ENCODE measurements at places on chromosomes 12 and 14.
A peak's percentile ranks its signal among the peaks of the same experiment; 100 is the strongest.

DNA sequence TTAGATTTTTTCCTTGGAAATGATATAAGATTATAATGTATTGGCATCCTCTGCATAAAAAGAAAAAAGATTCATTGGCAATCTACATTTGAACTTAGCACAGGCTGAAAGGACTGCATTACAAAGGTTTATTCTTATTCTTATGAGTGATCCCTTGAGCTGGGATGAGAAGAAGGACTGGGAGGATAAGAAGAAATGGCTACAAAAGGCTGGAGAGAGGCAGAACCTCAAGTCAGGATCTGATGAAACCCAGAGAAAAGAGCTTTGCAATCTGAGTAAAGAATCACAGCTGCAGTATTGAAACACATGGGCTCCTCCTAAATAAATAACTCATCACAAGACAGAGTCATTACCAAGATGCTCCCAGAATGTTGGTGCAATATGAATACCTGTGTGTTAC is 1635.4 kb upstream of the FLRT2 start:
- DNase-seq, result no peak

- DNase-seq, result no peak
These were observed 8.2 kb upstream of the PPP2R5E start for GRCh38 chr14:63551332-63551731.

DNA sequence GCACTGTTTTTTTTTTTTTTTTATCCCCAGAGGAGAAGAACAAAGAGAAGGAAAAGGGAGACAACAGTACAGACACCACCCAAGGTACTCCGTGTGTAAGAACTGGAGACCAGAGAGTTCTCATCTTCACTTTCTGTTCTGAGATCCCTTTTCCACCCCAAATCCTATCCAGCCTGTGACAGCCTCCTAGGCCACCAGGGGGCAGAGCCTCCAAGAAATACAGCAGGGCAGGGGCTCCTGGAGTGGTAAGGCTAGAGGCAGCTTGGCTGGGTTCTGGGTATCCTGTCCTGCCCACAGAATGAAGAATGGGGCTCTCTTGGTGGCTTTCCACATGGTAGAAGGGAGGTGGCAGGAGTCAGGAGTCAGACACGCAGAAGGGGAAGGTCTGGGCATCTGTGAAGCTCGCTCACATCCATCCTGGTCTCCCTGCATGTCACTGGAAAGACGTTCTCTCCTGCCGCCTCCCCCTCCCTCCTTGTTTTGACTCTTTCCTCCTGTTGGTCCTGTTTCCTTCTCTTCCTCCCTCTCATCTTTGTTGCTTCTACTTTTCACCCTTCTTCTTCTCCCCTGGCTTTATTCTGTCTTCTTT is 12.0 kb downstream of the CLSTN3 start:
- DNase-seq, result no peak

GRCh38 chr14:98233656-98234055 is 1038.3 kb downstream of the BCL11B start:
- no peak for DNase-seq

DNA sequence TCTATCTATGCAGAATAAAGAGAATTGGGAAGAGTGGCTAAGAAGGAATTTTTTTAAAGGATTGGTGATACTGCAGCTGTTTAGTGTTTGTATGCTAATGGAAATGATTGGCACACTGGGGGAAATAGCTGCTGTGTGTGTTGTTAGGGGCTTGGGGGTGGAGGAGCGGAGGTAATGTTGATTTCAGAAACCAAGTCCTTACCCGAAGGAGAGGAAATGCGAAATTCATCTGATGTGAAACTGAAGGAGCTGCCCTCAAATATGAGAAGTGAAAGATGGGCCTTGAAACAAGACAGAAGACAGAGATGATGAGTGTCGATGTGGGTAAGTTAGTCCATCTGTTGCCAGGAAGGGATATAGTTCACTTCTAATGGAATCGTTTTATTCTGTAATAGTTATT is 21.2 kb upstream of the RNASE12 start:
- DNase-seq, result peak; percentile 68

DNA sequence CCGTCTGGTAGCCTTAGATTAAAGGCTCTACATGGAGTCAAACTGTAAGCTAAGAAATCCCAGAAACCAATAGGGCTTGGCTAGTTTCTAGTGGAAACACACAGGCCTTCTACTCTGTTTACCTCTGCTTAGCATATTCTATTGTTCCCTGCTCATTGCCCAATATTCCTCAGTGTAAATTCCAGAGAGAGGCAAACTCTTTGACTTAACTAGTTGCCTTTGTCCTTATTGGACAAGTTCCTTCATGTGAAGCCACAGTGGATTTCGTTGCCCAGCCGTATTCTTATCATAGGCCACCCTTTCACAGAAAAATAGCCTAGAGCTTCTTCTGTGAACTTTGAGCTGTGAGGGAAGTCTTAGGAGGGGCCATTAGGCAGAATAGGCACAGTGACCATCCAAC is 186.1 kb downstream of the PLCZ1 start:
- no peak for DNase-seq

- DNase-seq, result no peak
These were observed 42.3 kb upstream of the TMEM263 start for GRCh38 chr12:106913456-106913855.

DNA sequence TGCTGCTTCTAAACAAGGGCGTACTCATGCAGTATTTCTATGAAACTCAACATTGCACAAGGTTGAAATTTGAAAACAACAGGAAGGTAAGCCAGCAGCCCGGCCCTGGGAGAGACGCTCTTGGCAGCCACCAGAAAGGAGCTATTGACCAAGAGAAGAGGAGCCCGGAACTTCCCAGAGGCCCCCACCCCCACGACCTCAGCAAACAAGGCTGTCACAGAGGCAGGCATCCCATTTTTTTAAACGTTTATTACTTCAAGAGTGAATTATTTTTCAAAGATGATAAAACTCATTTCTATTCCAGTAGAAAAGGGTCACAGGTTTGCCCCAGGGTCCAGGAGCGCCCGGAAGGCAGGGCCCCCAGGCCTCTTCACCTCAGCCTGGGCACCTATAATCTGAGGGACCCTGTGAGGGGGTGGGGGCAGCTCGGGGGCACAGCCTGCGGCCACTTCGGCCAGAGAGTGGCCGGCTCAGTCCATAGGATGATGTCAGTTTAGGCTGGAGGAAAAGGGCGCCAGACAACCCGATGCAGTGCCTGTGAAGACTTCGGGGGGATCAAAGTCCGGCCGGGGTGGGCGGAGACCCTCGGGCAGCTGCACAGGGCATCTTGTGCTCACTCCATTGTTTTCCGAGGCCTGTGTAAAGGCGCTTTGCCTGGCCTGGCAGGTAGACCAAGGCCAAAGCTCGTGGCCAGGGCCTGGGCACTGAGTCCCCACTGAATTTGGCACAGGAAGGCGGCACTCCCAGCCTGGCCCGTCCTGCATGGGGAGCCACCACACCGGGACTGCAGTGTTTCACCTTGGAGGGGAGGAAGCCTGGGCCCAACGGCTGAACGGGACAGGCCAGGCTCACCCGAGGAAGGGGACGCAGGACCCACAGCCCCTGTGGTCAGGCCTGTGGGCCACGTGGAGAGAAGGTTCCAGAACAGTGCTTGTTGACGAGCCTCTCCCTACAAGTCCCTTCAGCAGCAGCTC is 86.0 kb downstream of the SCARB1 start:
- no peak for DNase-seq

GRCh38 chr14:51848120-51848519 is 12.3 kb upstream of the GNG2 start:
- no peak for DNase-seq

DNA sequence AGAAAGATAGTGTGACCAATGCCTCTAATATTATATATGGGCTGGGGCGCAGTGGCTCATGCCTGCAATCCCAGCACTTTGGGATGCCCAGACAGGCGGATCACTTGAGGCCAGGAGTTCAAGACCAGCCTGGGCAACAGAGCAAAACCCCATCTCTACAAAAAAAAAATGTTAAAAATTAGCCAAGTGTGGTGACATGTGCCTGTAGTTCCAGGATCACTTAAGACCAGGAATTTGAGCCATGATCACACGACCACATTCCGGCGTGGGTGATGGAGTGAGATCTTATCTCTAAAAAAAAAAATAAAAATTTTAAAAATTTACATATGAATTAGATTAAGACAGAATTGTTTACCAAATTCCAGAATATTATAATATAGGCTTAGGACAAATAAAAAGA is 12.0 kb downstream of the TM7SF3 start:
- DNase-seq, result no peak

GRCh38 chr12:117792471-117792870 is 176.3 kb downstream of the KSR2 start:
- DNase-seq, result no peak

DNA sequence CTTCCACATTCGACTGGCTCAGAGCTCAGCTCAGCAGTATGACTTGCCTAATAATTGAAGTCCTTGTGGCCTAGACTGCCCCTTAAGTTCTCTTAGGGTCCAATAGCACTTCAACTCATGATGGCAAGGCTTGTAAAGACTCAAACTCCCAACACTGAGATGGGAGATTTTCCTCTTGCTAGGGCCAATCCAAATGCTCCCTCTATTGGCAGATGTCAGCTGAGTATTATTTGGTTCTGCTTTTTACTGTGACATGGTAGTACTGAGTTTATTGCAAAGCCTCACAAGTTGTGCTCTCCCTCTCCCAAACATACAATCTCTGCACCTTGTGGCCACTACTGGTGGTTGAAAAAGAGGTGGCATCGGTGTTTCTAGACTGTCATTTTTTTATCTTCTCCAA is 164.2 kb downstream of the ALG10 start:
- DNase-seq, result no peak

DNA sequence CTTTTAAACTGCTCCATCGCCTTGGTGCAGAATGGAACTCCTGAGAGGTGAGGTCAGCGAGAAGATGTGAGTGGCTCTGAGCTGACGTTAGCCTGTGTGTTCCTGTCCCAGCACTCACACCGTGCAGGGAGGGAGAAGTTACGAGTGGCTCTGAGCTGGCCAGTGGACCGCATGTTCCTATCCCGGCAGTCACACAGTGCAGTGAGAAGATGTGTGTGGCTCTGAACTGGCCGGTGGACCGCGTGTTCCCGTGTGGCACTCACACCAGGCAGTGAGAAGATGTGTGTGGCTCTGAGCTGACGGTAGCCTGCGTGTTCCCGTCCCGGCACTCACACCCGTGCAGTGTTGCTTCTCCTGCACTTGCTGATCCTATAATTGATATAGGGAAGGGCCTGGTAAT is 59.9 kb downstream of the VCPKMT start:
- DNase-seq, result no peak

- no peak for DNase-seq
These were observed 58.9 kb downstream of the USP15 start for GRCh38 chr12:62319058-62319457.

DNA sequence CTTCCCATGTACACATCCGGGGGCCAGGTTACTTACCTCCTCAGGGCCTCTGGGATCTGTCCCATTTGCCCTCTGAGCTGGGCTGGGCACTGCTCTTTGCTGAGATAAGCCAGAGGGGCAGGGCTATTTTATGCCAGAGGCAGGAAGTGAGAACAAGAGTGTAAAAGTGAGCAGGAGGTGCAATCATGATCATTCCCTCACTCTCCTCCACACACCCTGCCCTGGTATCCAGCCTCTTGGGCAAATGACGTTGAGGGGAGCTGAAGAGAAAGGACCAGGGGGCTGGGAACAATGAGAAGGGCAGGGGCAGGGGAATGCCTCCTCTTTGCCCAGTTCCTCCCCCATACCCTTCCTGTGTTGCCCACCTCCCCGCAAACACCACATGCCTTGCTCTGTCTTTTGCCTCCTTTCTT is 4.2 kb downstream of the LPAR5 start:
- DNase-seq, result no peak

- DNase-seq, result no peak
These were observed 9.0 kb downstream of the HOXC12 start for GRCh38 chr12:53963434-53964314.

DNA sequence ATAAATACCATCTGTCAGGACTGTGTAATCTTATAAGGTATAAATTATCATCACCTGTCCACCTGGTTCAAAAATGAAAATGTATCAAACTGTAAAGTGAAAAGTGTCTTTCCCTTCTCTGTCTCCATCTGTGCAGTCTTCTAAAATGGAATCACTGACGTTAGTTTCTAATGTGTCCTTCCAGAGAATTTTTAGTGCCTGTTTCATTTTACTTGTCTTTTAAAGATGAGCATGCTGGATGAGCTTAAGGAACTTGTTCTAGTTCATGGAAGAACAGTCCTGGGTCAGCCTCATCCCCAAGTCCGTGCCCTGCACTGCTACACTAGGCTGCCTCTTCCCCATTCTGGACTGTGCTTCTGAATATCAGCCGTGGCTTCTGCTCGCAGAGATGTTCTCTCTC is 5.4 kb upstream of the NT5DC3 start:
- DNase-seq, result no peak

DNA sequence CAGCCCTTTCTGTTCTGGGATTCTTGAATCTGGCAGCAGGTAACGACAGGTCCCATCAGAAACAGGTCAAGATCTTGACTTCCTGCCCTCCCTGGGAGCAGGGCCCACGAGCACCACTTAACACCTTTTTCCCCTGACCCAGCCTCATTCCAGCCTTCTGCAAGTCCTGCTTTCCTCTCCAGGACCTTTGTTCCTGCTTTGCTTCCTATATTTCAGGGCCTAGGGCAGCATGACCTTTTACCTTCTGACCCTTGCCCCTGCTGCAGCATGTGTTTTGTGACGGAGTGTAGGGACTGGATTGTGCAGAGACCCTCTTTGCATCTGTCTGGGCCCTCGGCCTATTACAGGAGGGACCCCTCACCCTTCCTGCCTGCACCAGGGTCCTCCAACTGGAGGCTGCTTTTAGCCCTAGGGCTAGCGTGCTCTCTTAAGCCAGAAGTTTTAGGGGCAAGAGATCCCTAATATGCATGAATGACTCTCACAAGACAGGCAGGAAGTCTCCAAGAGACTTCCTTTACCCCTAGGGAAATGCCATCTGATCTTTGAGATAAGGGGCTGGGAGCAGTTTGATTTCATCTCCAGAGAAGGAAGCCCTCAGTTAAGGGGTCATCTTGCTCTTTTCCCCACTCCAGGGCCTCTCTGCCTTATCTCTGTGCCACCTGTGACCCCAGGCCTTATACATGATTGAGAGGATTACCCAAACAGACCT is 209.4 kb upstream of the BCL2L14 start:
- DNase-seq, result no peak

DNA sequence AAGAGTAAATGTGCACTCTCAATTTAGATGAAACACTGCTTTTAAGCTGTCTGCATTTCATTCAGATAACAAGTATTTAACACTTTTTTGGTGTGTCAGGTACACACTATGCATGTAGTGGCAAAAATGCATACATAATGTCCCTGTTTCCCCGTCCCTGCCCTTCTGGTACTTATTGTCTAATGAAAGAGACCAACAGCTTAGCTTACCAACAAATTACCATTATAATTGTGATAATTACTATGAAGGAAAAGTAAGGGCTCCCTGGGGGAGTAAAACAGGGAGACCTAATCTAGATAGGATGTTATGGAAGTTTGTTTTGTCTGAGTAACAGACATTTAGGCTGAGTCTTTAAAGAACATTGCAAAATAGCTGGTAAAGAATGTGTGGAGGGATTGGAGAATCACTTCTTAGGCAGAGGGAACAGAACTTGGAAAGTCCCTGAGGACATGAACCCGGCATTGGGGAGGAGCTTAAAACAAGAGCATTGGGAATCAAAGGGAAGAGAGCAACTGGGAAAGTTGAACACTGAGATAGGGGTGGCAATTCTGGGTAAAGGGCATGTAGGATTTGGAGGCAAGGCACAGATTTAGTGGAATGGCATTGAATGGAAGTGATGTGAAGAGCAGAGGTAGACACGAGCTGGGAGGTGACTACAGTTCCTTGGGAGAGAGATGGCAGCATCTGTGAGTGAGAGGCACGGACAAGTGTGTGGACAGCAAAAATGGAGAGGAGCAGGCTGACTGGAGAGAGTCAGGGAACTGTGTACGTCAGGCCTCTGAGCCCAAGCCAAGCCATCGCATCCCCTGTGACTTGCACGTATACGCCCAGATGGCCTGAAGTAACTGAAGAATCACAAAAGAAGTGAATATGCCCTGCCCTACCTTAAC is 181.6 kb downstream of the GRIP1 start:
- no peak for DNase-seq

Data from GM12864 (cell line).